Esophagus squamous epithelium (tissue), 5 donors: ENCODE measurements at places on chromosomes 16 and 17. TPM values are rescaled to one million over a fixed set of nuclear protein-coding genes. Genes with fewer than 3 reads are reported as not detected.

MYOCD gene
- total RNA-seq, result 27.5 TPM

DNA sequence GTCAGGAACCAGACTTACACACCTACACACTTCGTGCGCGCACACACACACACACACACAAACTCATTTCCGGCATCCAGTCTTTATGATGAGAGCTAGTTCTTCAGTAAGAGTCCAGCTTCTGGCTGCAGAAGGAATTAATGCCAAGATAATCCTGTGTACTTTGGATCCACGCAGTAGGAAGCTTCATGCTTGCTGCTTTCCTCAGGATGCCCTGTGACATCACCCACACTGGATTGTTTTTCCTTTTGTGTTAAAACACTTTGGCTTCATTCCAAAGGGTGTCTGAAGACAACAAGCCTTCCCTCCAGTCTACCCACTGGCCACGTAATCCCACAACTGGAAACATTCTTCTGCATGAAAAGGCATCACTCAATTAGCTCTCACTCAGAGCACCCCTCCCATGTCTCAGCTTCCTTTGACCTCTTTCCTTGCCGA lies 35.4 kb downstream of the KCNJ16 start:
- no peak for DNase-seq

DNA sequence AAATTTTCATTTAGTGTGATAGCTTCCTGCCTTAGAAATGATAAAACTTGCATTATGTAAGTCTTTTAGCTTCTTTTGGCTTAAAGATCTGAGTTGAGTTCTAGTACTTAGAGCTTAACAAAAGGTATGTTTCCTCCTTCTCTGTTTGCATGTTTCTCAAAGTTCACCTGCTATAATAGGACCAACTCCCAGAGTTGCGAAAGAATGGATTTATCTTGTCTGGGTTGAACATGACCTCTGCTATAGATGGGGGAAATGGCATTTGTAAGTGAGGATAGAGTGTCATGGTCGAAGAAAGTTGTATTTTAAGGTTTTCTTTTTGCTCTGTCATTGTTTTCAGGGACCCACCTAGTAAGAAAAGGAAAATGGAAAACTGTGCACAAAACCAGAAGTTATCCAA lies 7.2 kb downstream of the ATMIN start:
- no peak for DNase-seq

DNA sequence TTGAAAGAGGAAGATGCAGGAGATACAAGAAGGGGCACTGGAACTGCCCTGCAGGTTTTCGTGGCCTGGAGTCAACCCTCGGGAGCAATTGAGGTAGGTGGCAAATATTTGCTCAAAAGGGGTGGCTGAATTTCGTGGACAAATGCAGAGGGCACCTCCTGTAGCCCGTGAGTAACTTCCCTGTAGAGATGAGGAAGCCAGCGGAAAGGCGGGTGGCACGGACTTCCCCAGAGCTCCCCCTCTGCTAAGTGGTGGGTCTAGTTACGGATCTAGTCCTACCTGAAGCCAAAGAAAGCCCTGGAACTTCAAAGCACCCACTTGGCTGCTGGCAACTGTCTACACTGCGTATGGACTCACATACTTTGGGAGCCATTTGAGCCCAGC lies 1.0 kb upstream of the ATP2C2 start:
- no peak for DNase-seq

- DNase-seq, result no peak
These were observed 1024.7 kb upstream of the GOT2 start for GRCh38 chr16:59758848-59759247.

DNA sequence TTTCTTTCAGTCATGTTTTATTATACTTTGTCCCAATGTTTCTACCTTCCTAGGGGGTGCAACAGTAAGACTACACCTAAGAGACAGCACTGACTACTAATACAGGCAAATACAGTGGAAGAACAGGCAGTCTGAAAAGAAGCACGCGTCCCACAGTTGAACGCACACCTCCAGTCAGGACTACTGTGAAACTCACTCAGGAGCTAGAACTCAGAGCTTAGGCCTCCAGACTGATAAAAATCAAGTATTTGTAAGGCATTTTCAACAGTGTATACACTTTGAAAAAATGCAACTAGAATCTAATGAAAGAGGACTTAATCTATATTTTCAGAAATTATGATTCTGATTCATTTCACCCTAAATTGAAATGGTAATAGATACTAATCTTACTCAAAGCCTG lies 14.4 kb downstream of the ITFG1 start:
- DNase-seq, result no peak

GRCh38 chr17:6069539-6070429 lies at the start of gene WSCD1:
Gene WSCD1, plus strand, starts transcription at chr17:6070379. Its CDS starts 10,280 bp downstream, at chr17:6080659.
- no peak for DNase-seq

GRCh38 chr16:72751076-72751475 lies 296.9 kb downstream of the ZFHX3 start:
- no peak for DNase-seq

DNA sequence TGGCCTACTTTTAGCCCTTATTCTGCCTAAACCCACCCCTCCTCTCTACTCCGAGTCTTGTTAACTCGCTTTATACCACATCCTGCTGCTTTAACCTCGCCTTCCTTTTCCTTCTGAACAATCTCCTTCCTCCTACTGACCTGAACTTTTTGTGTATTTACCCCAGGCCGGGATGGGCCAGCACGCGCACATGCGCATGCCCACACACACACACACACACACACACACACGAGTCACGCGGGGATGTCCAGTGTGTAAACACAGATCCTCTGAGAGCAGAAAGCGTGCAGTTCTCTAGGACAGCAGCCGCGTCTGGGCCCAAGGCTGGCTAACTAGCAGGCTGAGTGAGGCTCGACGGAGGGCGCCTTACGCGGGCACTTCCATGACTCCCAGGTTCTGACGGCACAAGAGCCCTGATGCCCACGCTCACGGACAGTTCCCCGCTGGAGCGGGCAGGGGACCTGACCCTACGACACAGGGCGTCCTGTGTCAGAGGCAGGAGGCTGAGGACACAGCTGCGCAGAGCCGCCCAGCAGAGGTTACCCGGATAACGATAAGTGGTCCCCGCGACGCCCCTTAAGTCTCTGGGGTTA lies 610 bp downstream of the PIK3R5 start:
- no peak for DNase-seq

IRF8 gene
- total RNA-seq, result not detected

IL21R gene
- 1.2 TPM for total RNA-seq

- DNase-seq, result no peak
These were observed 499.1 kb upstream of the CDH5 start for GRCh38 chr16:65867276-65867960.

GRCh38 chr16:2243031-2243528 lies 6.8 kb downstream of the DNASE1L2 start:
- DNase-seq, result no peak

GRCh38 chr16:58332997-58333700 lies 38.3 kb upstream of the PRSS54 start:
- no peak for DNase-seq

DNA sequence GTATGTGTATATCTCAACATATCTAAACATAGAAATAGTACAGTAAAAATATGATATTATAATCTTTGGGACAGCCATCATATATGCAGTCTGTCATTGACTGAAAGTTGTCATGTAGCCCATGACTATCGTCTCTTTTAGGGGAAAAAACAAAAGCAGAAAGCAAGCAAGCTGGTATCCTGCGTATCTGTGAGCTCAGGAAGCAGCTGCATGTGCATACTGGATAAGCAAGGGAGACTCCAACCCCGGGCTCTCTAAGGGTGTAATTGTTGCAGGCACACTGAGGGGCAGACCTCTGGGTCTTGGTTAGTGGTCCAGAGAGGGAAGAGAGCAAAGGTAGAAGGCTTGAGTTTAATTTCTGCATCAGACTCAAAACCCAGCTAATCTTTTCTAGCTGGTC lies 581.1 kb downstream of the MAF start:
- no peak for DNase-seq

GRCh38 chr16:85627526-85628264 lies 14.6 kb downstream of the GSE1 start:
- no peak for DNase-seq

GRCh38 chr16:15857724-15858560 lies 1.1 kb upstream of the MYH11 start:
- DNase-seq, result no peak

DNA sequence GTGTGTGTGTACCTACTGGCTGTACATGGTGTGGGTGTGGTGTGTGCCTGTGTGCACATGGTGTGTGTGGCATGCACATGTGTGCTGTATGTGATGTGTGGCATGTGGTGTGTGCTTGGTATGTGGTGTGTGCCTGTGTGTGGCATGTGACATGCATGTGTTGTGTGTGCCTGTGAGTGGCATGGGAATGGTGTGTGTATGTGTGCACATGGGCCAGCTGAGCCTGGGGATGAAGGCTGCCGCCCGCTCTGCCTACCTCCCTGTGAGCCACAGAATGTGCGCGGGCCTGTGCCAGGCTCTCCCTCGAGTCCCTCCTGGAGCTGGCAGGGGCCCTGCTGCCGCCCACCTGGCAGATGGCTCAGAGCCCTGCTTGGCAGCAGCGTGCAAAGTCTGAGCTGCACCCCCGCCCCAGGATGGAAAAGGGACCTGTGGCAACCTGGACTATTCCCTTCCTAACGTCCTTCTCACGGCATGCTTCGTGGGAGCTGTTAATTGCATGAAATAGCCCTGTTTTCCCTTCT lies 9.3 kb downstream of the PRSS27 start:
- DNase-seq, result no peak
